NCI-H2171 (cell line): ENCODE measurements at places on chromosomes 13 and 19.
A peak's percentile ranks its signal among the peaks of the same experiment; 100 is the strongest.

DNA sequence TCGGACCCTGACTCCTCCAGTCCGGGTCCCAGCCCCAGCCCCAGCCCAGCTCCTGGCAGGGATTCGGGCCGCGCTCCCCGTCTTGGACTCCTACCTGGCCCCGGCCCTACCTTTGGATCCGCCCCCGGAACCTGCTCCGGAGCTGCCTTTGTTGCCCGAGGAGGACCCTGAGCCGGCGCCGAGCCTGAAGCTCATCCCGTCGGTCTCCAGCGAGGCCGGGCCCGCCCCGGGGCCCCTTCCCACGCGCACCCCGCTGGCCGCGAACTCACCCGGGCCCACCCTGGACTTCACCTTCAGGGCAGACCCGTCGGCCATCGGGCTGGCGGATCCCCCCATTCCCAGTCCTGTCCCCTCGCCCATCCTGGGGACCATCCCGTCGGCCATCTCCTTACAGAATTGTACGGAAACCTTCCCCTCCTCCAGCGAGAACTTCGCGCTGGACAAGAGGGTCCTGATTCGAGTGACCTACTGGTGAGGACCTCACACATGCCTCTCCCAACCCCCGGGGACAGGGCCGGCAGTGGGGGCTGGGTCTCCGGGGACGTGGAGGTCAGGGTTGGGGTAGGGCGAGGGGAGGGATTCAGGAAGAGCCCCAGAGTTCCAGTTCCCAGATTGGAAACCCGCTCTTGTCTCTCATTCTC is 732 bp downstream of the SELENOV start:
- DNase-seq: no peak

- DNase-seq: peak; percentile 7
Observed at GRCh38 chr13:28459911-28460310, 35.0 kb downstream of the FLT1 start.

DNA sequence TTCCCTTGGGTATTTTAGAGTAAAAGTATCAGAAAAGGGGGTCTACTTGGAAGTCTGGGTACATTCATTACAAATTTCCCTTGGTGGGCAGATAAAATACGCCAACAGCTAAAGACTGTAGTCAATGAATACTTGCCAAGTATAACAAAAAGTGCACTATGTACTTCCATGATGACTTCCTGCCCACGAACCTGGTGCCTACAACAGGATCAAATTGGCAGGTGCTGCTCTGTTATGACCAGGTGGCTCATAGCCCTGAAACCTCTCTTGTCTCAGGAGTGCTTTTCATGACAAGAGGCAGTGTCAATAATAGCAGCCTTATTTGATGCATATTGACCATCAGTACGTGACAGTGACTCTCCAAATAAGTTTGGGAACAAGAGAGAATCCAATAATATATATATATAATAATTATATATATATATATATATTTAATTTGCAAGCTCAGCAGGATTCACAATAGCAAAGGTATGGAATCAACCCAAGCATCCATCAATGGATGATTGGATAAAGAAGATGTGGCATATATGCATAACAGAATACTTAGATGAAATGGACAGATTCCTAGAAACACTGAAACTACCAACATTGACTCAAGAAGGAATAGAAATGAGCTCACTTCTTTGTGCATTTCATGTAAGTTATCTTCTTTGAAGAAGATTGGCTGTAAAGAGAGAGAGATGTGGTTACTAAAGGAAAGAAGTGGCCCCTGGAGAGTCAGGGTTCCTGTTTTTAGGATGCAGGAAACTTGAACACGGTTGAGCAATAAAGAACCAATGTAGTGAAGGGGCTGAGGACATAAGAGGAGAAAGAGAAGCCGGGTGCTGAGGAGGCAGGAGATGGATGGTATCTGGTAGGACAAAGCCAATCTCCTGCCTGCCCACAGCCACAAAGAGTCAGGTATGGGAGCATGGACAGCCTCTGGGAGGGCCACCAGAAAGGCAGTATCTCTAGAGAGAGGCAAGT is 52.0 kb upstream of the GTF2F2 start:
- no peak for DNase-seq

- no peak for DNase-seq
Observed at GRCh38 chr13:92387245-92387644, 839.4 kb upstream of the GPC6 start.
